Stimulated activated naive CD8-positive, alpha-beta T cell treated with anti-CD3 and anti-CD28 coated beads, Interleukin-15, Interleukin-2, amounts not matched to agents 100 U/mL and 50 U/mL, for 24 hours (primary cell): ENCODE measurements at places on chromosomes 6 and 20.
A peak's percentile ranks its signal among the peaks of the same experiment; 100 is the strongest.

DNA sequence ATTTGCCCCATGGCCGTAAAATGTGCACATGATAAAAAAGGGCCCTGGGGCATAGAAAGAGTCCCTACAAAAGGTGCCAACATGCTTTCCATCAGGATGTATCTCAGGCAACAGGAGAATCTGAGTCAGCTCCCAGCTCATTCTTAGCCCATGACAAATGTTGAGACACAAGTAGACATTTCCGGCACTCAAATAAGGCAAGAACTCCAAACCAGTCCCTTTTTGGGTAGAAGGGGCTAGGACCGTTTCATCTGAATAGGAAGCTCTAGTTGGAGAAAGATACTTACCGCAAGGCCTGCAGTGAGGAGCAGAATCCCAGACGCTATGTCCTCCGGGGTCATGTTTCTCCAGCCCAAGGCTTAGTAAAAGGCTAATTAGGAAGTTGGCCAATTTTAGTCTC lies 261.0 kb upstream of the RIN2 start:
- no peak for DNase-seq

DNA sequence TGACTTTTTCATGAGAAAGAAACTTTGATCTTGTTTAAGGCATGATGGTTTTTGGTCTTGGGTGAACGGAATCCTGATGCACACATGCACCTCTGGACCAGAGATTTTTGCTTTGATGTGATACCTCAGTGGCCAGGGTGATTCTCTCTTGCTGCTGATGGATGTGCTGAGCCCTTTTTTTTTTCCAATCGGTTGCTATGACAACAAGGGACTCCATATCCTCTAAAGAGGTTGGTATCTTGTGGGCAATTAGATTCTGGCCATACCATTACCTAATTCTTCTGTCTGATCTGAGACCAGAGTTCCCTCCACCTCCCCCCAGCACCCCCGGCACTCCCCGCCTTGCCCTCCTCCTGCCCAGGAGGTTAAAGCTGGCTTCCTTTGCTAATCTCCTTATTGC lies 24.9 kb downstream of the PDYN start:
- DNase-seq: no peak

DNA sequence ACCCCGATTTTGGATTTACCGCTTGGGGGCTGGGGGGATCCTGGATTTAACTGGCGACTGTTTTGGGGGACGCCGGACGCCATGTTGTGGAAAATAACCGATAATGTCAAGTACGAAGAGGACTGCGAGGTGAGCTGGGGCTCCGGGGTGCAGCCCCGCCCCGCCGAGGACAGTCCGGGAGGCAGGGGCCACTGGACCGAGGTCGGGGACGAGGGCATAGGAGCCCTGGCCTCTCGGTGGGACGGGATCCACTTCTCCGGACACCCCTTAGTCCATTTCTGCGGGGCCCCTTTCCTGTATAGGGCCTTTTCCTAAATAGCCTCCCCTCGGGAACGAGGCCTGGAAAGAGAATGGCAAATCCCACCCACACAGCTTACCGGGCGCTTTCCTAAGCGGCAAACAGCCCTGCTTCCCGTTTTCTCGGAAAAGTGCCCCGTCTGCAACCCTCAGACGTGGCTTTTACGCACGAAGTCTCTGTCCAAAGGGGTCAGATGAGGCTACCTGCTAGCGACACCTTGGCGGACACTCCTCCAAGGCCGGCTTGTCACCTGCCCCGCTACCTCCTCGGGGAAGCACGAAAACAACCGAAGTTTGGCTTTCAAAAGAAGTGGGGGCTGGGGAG lies 469 bp downstream of the TFAP2C start:
- DNase-seq: no peak

DNA sequence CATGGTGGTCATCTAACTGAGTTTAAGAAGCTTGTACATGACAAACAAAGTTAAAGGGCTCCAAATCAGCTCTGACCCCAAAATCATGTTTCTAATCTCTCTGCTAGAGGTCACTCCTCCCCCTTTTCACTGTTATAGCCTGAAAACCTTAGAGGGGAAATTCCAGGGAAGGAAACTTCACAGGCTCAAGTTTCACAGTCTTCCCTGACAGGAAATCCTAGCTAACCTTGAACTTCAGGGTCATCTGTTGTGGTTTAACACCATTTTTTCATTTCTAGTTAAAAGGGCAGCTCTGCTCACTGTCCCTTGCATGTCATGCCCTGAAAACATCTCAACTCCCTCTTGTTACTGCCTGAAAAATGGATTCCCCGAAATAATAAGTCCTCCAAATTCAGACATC lies 104.4 kb upstream of the BMP2 start:
- no peak for DNase-seq

GRCh38 chr6:251920-252319 lies 40.4 kb upstream of the DUSP22 start:
- no peak for DNase-seq

GRCh38 chr6:105880030-105880492 lies 206.1 kb upstream of the PRDM1 start:
- DNase-seq: peak; percentile 37

- no peak for DNase-seq
Observed at GRCh38 chr6:116445102-116445501, 16.1 kb upstream of the CALHM6 start.

GRCh38 chr6:21277601-21278374 lies 315.8 kb upstream of the SOX4 start:
- DNase-seq: no peak

GRCh38 chr6:162626869-162627268 lies 100.7 kb downstream of the PRKN start:
- DNase-seq: no peak

DNA sequence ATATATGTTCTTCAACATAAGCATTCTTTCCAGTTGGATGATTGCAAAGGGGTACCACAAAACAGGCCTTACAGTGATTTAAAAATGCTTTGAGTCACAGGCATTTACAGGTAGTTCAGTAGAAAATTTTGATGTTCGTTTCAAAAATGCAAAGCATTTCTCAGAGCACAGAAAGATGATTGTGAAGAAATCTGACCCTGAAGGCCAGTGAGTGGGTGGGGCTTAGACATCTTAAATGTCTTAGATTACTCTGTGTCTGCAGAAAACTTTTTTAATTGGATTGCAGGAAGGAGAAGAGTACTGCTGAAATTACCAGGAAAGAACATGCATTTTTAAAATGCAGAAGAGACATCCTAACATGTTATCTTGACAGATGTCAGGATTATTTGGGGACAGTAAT lies 268.3 kb downstream of the CDKAL1 start:
- no peak for DNase-seq

DNA sequence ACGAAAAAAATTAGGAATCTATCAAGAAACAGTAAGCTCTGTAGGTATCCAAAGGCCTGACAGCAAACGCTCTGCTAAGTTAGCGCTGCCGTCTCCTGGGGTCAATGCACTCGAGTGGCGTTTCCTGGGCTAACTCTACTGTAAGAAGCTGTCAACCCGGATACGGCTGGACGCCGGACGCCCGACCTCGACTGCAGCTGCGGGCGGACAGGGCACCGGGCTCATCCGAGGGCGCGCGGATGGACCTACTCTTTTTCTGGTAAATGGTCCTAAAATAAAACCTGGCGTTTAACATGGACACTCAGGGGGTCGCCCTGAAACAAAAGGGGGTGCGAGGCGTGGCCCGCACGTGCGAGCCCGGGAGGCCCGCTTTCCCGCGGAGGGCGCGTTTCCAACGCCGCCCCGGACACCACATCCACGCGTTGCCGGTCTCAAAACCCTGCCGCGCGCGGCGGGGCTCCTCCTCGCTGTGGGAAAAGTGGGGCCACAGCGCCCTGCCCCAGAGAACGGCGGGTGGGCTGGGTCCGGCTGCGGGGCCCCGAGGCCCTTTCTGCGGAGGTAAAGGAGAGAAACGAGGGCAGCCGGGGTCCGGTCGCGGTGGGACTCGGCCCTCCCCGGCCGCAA lies 537 bp downstream of the TCP1 start:
- DNase-seq: peak; percentile 46

DNA sequence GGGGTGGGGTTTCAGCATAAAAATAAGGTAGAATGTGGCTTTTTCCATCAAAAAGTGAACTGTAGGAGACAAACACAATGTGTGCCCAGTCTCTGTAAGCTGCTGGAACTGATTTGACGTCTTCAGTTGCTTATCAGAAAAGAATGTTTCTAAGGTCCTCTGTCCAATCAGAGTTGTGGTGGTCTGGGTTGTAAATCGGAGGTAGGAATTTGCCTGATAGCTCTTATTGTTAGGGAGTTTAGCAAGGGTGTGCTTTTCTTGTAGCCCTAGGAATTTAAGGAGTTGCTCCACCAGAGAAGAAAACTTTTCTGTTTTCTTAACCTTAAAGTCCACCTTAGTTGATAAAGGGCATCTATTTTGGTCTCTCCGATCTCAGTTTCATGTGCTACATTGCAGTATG lies 10.4 kb upstream of the SSTR4 start:
- no peak for DNase-seq

DNA sequence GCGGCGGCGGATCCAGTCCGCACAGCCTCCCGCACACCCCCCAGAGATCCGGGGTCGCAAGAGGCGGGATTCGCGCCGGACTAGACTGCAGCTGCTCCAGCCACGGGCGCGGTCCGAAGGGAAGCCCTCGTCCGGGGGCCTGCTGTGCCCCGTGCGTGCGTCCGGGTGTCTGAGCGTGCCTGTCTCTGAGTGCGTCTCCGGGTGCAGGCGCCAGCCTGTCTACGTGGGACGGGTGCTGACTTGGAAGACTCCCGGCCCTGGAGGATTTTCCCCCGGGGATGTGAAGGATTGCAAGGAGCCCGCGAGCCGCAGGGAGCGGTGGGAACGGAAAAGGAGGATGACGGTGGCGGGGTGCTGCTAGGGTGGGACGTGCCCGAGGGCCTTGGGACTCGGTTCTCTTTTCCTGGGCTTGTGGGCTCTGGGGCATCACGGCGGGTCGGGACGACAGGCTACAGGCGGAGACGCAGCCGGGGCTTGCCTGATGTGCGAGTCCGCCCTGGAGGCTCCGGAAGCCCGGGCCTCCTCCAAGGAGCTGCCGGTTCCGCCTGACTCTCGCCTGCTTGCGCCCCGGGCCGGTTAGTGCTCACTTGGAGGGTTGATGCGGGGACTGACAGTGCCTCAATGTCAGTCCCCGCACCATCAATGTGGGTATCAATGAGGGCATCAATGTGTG lies 5.7 kb downstream of the MAFB start:
- DNase-seq: no peak

DNA sequence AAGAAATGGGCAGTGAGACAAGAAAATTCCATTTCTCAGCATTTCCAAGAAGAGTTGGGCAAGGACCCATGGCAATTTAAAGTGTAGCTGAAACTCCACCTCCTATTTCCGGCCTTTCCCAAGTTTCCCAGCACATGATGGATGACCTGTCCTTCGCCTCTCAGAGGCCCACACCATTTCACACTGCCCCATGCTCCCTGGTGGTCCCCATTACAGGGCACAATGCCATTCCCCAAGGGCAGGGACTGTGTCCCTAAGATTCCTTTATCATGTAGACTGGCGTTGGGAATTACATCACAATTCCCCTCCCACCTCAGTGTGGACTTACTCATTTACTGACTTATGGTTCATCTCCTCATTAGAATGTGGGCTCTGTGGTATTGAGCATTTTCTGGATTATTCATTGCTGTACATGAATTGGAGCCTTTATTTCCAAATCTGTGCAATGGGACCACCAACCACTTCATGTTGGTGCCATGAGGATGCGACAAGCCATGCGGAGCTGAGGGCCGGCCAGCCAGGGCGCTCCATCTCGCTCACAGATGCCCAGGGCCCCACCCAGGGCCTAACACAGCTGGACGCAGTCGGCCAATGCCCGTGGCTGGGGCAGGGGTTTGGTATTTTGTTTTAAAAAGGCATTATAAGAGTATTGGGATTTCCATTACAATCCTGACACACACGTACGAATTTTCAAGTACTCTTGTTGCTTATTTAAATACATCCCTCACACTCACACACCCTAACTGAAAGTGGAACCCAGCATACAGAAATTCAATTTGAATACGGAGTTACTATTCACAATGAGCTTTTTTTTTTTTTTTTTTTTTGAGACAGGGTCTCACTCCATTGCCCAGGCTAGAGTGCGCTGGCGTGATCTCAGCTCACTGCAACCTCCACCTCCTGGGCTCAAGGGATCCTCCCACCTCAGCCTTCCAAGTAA lies 5.4 kb downstream of the ACSS1 start:
- DNase-seq: no peak

GRCh38 chr20:57267158-57267821 lies 849 bp upstream of the BMP7 start:
- DNase-seq: no peak

DNA sequence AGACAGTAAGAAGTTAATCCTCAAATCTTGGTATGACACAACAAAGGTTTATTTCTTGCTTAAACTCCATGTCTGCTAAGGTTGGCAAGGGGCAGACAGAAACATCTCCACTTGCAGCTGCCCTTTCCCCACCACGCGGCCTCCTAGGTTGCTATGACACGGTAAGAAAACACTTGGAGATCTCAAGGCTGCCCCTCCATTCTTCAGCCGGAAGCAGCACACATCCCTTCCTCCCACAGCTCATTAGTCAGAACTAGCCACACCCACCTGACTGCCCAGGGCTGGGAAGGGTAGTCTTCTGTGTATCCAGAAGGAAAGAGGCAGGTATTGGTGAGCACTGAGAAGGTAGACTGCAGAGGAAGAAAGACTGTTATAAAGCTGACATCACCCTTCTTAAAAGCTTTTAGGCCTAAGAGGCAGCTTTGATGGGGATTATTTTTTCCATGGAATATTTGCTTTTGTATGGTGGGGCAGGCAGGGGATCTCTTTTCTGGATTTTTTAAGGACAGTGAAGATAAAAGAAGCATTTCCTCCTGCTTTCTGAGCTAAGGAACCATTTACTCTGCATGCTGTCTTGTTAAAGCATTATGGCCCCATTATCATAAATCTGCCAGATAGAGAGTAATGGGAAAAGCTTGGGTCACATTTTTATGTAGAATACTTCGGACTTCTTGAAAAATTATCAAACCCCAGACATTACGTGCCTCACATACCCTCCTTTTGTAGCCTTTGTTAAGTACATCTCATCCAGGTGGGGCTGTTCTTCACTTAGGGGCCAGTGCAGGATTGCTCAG lies 41.6 kb downstream of the MRAP2 start:
- no peak for DNase-seq

DNA sequence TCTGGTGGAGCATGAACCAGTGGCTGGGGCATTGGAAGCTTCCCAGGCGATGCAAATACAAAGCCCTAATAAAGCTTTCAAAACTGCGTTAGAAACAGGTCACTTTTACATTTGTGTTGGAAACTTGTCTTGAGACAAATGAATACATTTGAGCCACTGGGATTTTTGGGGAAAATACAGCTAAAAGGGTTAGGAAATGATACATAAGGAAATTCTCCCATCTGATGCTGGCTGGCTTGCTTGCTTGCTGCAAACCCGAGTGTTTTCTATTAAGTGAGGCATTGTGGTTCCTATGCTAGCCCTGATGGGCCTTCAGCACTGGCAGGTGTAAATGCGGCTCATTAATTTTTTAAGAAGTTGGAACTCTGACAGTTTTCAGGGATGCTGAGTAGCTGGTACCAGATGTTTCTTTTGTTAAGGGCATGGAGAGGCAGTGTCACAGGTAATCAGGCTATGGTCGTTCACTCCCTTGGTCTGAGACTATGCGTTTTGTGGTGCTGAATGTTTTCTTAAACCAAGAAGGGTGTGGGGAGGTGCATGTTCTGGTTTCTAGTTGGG lies 35.2 kb downstream of the RREB1 start:
- DNase-seq: no peak

- DNase-seq: no peak
Observed at GRCh38 chr20:47136782-47137181, 219.7 kb downstream of the ZMYND8 start.
